ENCODE measurements at places on chromosomes 7 and 10. TPM values are rescaled to one million over a fixed set of nuclear protein-coding genes. Genes with fewer than 3 reads are reported as not detected.

The ZNF316 gene
- 46.9 TPM for polyA plus RNA-seq

The FGFBP3 gene
- polyA plus RNA-seq, result 4.1 TPM

The STEAP2 gene
- polyA plus RNA-seq, result 9.2 TPM

The ANLN gene
- 40.8 TPM for polyA plus RNA-seq

The VWC2 gene
- polyA plus RNA-seq, result 0.01 TPM

The C7orf33 gene
- not detected for polyA plus RNA-seq

The CFAP43 gene
- 16.5 TPM for polyA plus RNA-seq

The SPDYE2B gene
- 2.4 TPM for polyA plus RNA-seq

The MYO3A gene
- polyA plus RNA-seq, result 4.1 TPM

The PRTFDC1 gene
- 62.4 TPM for polyA plus RNA-seq

The PALD1 gene
- polyA plus RNA-seq, result 18.0 TPM

Measured in right lung (tissue), 10 donors.